ENCODE measurements at places on chromosomes 12 and 14. TPM values are rescaled to one million over a fixed set of nuclear protein-coding genes. Genes with fewer than 3 reads are reported as not detected.
A peak's percentile ranks its signal among the peaks of the same experiment; 100 is the strongest.

DNA sequence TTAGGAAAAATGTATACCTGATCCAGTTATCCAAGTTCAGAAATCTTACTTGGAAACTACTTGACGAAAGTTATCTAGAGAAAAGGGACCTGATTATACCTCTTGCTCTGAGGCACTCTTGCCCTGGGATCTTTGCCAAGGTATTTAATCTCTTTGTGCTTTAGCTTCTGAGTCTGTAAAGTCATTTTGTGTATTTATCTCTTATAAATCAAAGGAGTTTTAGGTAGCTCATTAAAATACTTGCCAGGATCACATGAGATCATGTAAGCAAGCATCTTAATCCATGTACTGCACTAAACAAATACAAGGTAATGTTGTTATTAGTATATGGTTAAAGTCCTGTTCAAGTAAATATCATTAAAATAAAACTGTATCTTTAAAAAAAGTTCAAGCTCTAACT, 147.5 kb downstream of the IPO8 start:
- no peak for DNase-seq

GRCh38 chr14:67932708-67933246, 113.2 kb downstream of the RAD51B start:
- DNase-seq = no peak

- no peak for DNase-seq
Measured at GRCh38 chr12:62900686-62901272, 34.2 kb downstream of the PPM1H start.

DNA sequence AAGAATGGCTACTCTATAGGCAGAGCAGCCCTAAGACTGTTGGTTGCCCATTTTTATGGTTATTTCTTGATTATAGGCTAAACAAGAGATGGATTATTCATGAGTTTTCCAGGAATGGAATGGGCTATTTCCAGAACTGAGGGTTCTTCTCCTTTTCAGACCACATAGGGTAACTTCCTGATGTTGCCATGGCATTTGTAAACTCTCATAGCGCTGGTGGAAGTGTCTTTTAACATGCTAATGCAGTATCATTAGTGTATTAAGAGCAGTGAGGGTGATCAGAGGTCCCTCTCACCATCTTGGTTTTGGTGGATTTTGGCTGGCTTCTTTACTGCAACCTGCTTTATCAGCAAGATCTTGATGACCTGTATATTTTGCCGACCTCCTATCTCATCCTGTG, 904.6 kb upstream of the FBXO33 start:
- no peak for DNase-seq

The SLC38A4 gene
- 11.0 TPM for total RNA-seq

- DNase-seq = peak; percentile 55
Measured at GRCh38 chr14:102775855-102776760, 1.1 kb upstream of the TRAF3 start.

The OVCH1 gene
- under 0.01 TPM for total RNA-seq

- peak; percentile 53 for DNase-seq
Measured at GRCh38 chr14:64196814-64197411, 97.3 kb downstream of the ESR2 start.

- DNase-seq = no peak
Measured at GRCh38 chr12:48132826-48133225, 13.7 kb downstream of the PFKM start.

GRCh38 chr14:53306267-53306721, 153.2 kb upstream of the DDHD1 start:
- DNase-seq = peak; percentile 69

DNA sequence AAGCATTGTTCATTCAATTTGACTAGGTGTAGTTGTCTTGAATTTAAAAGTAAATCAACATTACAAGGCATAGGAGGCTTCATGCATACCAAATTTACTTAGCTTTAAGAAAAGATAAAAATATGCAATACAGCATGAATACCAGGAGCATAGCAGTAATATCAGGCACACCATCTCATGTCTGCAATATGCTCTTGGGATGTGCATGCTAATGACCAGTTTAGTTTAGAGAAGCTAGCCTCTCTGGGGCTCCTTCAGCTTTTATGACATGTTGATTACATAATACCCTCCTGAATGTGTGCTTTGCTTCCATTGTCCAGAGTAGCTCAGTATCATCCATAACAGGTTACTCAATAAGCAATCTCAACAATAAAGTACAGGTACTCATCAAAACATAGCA, 497.2 kb downstream of the FLRT2 start:
- DNase-seq = no peak

The CCDC60 gene
- not detected for total RNA-seq

GRCh38 chr14:65462411-65462810, 49.9 kb downstream of the FUT8 start:
- no peak for DNase-seq

The TAS2R7 gene
- total RNA-seq = not detected

DNA sequence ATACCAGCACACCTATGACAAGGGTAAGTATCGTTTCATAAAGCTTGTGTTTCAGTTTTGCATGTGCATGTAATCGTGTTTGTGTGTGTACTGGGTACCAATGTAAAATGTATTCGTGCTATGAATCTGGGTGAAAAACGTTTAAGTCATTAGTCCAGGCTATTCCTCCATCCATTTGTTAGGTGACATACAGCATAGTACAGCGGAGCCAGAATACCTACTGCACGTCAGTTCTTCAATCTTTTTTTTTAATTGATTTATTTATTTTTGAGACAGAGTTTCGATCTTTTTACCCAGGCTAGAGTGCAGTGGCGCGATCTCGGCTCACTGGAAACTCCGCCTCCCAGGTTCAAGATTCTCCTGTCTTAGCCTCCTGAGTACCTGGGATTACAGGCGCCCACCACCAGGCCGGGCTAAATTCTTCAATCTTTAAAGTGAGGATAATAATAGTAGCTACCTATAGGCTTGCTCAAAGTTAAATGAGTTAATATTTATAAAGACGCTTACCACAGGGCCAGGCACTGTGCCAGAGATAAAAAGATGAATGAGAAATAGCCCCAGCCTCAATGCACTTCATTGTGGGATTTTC, 661 bp upstream of the RPS26 start:
- no peak for DNase-seq

The FBLN5 gene
- total RNA-seq = 77.7 TPM

- DNase-seq = no peak
Measured at GRCh38 chr12:11686120-11686519, 36.6 kb downstream of the ETV6 start.

DNA sequence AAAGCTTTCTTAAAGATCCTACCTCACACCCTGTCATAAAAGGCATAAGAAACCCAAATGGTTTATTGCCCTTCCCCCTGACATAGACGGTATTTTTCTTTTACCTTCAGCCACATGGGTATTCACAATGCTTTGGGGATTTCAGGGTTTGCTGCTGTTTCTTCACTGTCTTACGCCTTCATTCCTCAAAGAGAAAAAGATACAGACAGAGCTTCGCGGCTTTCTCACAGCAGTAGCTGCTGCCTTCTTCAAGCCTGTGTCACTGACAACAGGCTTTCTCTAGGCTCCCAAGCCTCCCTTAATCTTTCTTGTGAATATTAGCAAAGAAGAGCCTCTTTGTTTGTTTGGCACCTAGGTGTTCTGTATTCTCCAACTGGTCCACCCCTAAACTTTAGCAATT, 197.4 kb upstream of the ARID2 start:
- no peak for DNase-seq

DNA sequence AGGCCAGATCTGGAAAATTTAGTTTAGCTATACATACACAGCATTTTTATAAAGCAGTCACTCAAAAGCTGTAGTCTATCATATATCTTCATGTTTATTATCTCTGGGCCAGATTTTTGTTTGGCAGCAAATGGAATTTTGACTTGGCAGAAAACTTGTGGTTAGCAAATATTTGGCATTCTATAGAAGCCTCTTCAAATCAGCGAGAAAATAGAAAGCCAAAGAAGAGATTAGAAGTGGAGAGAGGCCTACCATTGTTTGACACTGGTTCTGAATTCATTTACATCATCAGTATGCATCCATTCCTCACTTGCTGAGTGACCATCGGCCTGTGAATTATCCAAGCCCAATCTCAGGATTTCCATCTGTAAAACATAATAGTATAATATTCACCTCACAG, 1077.6 kb downstream of the GALC start:
- no peak for DNase-seq

- no peak for DNase-seq
Measured at GRCh38 chr14:93643127-93643526, 145.2 kb downstream of the PRIMA1 start.

DNA sequence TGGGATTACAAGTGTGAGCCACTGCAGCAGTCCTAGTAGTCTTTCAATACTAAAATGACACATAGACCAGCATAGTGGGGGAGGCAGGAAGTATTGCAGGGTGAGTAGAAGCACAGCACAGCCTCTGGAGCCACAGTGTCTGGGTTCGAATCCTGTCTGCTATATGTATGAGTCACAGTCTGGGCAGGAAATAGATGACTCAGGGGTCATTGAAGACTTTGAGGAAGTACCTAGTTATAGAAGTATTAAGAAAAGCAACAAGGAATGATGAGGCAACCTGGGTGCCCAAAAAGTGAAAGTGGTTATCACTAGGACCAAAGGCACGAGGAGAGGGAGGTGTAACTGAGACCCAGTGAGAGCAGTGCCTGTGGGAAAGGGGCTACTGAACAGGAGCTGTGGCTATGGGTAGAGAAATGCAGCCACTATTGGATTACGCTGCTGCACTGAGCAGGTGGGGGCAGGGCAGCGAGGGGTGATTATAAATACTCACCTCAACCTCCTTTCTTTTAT, 124.0 kb downstream of the PDE3A start:
- peak; percentile 42 for DNase-seq

- no peak for DNase-seq
Measured at GRCh38 chr14:76916040-76916715, 90.0 kb downstream of the LRRC74A start.

- no peak for DNase-seq
Measured at GRCh38 chr14:101932673-101933072, 31.7 kb upstream of the DYNC1H1 start.

The SERPINA4 gene
- total RNA-seq = not detected

DNA sequence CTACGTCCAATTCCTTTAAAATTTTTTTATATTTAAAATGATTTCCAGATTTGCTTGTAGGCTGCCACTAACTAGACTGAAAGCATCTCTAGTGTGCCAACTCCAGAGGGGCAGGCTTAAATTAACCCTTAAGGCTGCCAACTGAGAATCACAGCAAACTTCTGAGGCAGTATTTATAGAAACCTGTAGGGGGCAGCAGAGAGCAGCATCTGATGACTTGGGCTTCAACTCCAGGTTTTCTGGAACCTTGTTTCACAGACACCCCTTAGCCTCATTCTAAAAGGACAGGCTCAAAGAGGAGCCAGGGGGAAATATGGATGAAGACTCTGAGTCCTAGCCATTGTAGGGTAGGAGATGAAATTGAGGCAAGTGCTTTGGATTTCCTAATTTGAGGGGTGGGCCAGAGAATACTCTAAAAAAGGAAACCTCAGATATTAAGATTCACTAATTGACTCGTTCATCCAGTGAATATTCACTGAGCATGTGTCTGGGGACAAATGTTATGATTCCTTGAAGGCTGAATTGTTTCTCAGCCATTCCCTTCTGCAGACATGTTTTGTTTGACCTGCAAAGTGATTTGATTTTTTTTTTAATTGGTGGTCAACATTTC, 63.3 kb upstream of the HSPB8 start:
- DNase-seq = peak; percentile 36
